Stomach (tissue), 19 donors: ENCODE measurements at places on chromosomes 12 and 14.

GRCh38 chr12:3464561-3464960, 26.4 kb upstream of the PRMT8 start:
- H3K27ac ChIP-seq, result no peak overlapping the region
- no peak for DNase-seq

GRCh38 chr14:43140453-43140852, 1366.6 kb downstream of the FSCB start:
- DNase-seq, result no peak
- no peaks in the 10 kb centered on the region for H3K4me1 ChIP-seq
- no peaks in the 10 kb centered on the region for H3K36me3 ChIP-seq
- no peaks in the 10 kb centered on the region for H3K27me3 ChIP-seq

GRCh38 chr12:129938089-129938488, 34.3 kb upstream of the TMEM132D start:
- no peak overlapping the region for H3K4me3 ChIP-seq
- H3K36me3 ChIP-seq, result no peaks in the 10 kb centered on the region

DNA sequence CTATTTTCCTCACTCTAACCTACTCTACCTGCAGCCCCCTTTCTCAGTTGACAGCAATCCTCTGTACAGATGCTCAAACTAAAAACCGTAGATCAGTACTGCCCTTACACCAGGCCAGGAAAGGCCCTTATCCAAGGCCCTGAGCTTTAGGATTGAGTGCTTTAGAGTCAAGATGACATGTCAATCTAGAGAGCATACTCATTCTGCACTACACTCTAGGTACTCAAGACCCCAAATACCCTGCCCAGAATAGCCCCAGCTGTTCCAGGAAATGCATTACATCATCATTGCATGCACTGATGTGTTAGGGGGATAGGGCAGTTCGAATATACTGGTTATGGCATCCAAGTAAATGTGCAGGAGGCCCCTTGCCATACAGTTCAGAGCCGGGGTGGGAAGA, 3.5 kb upstream of the PHLDA1 start:
- no peak for DNase-seq
- H3K27me3 ChIP-seq, result no peaks in the 10 kb centered on the region
- peaks cover 14% of the 10 kb centered on the region for H3K4me1 ChIP-seq
- no peak overlapping the region for H3K4me3 ChIP-seq
- H3K27ac ChIP-seq, result no peak overlapping the region
